ENCODE measurements at places on chromosomes 4 and X.

- DNase-seq: no peak
These were observed 173.1 kb upstream of the MAP3K15 start for GRCh38 chrX:19688426-19688825.

DNA sequence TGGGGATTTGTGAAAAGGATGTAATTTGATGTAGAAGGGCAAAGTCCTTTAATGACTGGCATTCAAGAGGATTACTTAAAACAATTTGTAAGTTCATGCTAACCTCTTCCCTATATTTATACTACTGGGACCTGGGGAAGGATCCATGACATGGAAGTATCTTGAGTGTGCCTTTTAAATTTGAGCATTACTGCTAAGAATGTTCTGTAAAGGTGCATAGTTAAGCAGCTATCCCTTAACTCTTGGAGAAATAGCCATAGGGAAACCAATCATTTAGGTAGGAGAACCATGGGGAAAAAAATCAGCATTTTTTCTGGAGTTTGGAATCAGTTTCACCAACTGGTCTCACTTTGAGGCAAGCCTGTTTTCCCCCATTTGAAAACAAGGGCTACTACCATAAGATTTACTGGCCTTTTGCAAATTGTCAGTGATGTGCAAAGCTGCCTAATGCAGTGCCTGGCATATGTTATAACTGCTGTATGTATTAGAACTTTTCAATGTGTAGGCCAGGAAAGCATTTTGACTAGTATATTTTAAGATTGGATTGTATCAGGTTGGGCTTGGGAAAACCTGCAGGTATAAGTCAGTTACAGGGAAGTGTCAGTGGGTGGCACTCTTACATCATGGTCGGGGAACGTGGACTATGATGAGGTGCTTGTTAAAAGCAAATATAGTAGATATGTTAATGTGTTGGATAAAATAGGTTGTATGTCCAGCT, 72.1 kb downstream of the PRSS12 start:
- DNase-seq: no peak

DNA sequence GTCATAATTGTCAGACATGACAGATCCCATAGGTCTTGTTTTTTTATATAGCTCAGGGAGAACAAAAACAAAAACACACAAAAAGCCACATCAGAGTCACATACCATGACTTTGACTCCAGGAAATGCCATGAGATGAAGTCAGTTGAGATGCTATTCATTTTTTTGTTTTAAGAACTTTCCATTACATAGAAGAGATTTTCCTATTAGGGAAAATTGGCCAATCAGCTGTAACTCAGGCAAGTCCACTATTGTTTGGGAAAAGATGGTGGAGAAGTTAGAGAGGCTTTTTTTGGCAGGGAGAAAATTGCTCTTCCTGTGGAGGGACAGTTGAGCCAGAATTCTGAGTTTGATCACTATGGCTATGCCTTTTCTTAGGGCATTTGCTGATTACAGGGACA, 72.6 kb downstream of the SMARCA5 start:
- no peak for DNase-seq

DNA sequence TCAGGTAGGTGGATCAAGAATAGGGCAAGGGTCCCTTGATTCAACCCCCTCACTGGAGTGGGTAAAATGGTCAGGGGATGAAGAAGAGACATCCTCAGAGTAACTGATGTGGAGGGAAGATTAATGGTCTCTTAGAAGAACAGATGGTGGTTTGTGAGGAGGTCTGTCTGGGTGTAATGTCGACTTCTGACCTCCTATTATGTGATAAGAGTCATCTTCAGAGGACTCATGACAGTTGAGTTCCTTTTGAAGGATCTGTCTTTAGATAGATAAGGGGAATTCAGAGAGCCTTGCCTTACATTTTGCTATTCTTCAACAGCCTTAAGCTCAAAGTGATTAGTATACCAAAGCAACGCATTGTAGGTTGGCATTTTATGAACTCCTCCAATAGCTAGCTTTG, 27.1 kb upstream of the MAGEA8 start:
- no peak for DNase-seq

- no peak for DNase-seq
These were observed 83.1 kb upstream of the SPIN4 start for GRCh38 chrX:63434206-63434605.

GRCh38 chrX:123590842-123591486, 141.9 kb downstream of the THOC2 start:
- no peak for DNase-seq

- no peak for DNase-seq
These were observed 42.2 kb downstream of the PARM1 start for GRCh38 chr4:74975082-74975481.

- no peak for DNase-seq
These were observed 69.5 kb downstream of the TNIP2 start for GRCh38 chr4:2686379-2687265.

DNA sequence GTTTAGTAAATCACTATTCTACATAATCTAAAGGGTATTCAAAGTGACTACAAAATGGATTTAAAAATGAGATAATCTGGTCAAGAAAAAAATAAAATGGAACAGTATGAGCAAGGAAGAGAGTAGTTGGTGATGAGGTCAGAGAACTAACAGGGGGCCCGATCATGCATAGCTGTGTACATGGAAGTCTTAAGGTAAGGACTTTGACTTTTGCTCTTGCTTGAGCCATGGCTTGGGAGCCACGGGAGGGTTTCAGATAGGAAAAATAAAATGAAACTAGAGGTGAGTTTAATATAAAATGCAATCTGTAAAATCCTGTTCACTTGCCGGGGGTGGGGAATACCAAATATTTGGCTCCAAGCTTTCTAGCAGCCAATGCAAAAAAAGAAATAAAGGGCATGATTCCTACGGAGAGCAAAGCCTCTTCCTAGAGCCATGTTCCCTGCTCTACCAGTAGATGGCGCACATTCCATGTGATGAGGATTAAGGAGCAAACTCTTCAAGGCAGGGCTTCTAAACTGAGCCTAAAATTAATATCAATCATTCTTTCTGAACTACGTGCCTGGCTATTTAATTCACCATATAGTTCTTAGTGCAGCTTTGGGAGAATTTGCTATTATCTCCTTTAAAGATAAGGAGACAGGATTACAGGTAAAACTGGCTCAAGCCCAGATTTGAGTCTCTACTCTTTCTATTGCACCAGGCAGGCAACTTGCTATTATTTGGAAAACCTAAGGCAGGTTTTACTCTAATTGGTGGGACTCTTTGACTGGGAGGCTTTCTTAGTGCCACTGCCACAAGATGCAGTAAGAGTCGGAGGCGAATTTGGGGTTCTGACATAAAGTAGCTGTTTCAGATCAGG, 6.8 kb upstream of the CLCN5 start:
- DNase-seq: peak; percentile 47

DNA sequence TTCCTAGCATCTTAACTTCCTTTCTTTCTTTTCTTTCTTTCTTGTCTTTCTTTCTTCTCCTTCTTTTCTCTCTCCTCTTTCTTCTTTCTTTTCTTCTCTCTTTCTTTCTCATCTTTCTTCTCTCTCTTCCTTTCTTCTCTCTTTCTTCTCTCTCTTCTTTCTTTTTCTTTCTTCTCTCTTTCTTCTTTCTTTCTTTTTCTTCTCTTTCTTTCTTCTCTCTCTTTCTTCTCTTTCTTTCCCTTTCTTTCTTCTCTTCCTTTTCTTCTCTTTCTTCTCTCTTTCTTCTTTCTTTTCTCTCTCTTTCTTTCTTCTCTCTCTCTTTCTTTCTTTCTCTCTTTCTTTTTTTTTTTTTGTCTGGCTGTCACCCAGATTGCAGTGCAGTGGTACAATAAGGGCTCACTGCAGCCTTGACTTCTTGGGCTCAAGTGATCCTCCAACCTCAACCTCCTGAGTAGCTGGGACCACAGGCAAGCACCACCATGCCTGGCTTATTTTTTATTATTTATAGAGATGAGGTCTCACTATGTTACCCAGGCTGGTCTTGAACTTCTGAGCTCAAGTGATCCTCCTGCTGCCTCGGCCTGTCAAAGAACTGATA, 17.5 kb downstream of the NMU start:
- DNase-seq: no peak

- DNase-seq: peak; percentile 41
These were observed 88.2 kb upstream of the TNIP3 start for GRCh38 chr4:121252224-121252806.

DNA sequence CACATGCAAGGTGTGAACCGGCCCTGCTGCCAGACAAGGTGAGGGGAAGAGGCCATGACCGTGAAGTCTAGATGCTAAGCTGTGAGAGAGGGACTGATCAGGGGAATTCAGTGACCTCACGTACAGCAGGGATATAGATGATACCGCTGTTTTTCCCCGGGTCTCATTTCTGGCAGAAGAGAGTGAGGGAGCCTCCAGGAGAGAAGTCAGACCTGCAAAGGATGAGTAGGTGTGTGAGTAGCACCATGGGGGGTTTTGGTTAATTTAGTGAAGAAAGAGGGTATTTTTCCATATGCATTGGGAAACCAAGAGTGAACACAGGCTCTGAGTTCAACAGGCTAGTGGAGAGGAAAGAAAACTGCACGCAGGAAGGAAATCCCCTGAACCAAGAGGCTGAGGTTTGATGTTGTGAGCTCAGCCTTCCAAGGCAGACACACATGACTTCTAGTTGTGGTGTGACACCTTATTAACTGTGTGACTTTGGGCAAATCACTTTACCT, 127.6 kb upstream of the GATB start:
- DNase-seq: no peak

DNA sequence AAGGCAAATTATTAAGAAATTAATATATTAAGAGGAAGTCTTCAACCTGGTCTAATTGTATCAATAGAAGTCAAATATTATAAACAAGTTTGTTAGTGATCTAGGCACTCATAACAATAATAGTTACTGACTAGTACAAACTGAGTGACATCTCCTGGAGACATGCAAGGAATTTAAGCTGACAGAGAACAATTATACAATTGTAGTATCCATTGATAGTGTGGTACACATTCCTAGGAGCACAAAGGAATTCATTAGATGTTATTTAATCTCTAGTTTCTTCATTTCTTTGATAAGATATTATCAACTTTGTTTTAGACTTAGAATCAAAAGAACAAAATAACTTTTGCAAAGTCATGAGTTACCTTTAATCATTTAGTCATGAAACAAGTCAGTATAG, 1048.6 kb downstream of the PCDH7 start:
- DNase-seq: no peak

- no peak for DNase-seq
These were observed 10.2 kb downstream of the VEGFD start for GRCh38 chrX:15373976-15374375.

DNA sequence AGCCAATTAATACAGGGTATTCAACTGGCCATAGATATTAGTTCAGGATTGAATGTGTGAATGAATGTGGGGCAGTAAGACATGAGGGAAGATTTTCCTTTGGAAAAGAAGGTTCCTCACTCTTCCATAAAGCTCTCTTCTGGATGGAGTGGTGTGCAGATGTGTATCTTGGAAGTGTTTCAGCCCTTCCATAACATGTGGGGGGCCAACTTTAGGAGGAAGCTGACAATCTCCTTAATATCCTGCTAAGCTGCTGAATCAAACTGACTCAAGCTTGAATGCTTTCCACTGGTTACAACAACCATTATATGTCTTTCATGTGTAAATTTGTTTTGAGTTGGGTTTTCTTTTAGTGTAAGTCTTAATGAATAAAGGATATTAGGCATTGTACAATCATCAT, 40.3 kb downstream of the FANCB start:
- no peak for DNase-seq

GRCh38 chr4:120718979-120719566, 203.5 kb downstream of the PRDM5 start:
- no peak for DNase-seq

- DNase-seq: no peak
These were observed 57.5 kb downstream of the HADH start for GRCh38 chr4:108047199-108047598.

DNA sequence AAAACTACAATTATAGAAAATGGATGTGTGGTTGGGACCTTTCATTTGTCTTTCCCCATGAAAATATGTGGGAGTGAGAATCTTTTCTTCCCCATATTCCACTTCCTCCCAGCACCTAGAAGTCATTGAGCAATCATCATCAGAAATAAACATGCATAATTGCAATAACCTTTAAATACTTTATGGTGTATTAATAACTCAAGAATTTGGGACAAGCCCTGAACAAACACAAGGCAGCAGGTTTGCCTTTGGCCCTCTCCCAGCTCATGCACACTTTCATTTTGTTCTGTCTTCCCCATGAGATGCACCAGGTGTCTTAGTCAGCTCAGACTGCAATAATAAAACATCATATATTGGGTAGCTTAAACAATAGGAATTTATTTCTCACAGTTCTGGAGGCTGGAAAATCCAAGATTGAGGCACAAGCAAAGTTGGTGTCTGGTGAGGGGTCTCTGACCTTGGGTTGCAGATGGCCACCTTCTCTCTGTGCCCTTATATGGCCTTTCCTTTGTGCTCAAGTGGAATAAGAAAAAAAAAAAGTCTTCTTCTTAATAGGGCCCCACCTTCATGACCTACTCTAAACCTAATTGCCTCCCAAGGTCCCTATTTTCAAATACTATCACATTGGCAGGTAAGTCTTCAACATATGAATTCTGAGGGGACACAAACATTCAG, 34.7 kb upstream of the TMEM184C start:
- DNase-seq: no peak

GRCh38 chr4:142383800-142384470, 462.2 kb downstream of the INPP4B start:
- DNase-seq: no peak

DNA sequence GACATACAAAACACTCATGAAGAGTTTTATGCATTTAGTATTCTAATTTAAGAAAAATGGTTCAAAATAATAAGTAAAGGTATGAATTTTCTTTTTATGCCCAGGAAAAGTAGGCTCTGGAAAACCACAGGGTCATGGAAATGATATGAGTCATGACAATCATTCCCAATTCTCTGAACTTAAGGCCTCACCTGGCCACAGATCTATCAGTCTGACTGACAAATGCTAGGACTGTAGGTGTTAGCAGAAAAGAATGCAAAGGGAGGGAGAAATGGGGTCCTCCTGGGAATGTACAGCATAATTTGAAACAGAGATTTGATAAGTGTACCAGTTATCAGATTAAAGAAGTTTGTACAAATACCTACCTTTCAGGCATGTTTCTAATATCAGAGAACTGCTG, 270.5 kb upstream of the ARSJ start:
- no peak for DNase-seq

DNA sequence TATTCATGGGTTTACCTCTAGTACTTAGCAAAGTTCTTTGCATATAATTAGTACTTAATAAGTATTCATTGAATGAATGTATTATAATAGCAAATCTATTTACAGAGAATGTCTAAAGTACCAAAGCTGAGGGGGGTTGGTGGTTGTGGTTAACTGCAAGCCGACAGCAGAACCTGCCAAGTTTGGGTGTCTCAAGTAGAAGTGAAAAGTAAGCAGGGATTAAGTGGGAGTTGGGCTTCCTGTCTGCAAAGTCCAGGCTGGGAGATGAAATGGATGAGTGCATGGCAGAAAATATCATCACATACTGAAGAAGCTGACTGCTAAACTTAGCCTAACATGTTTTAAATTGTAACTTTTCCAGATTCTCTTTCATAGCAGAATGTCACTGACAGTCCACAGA, 169.6 kb downstream of the CAMK2D start:
- no peak for DNase-seq

- no peak for DNase-seq
These were observed 131.4 kb downstream of the KLHL13 start for GRCh38 chrX:117985241-117985640.

- DNase-seq: no peak
These were observed 82.9 kb downstream of the NFKB1 start for GRCh38 chr4:102584091-102584490.

Measured in stimulated activated CD4-positive, alpha-beta T cell treated with anti-CD3 and anti-CD28 coated beads, TNF-alpha, amount 100 ng/mL, for 48 hours (primary cell).